ENCODE measurements at places on chromosomes 4 and X.
A peak's percentile ranks its signal among the peaks of the same experiment; 100 is the strongest.

DNA sequence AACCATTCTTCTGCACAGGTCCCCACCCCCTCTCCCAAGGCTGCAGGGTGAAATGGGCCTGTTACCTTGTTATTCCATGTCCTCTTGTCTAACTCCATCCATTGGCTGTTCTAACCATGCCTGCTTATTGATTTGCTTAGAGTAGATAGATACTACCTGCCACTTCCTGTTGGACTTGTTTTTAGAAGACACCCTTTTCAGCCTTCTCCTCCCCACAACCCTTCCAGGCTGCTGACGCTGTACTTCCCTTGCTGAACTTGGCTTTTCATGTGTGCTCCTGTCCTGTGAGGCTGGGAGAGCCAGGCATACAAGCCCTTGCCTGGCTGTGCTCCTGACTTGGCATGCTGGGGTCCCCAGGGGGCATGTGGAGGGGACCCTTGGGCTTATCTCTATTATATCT lies 81.9 kb downstream of the AASDH start:
- DNase-seq, result no peak

GRCh38 chr4:149549911-149550310 lies 265.7 kb downstream of the IQCM start:
- DNase-seq, result no peak

DNA sequence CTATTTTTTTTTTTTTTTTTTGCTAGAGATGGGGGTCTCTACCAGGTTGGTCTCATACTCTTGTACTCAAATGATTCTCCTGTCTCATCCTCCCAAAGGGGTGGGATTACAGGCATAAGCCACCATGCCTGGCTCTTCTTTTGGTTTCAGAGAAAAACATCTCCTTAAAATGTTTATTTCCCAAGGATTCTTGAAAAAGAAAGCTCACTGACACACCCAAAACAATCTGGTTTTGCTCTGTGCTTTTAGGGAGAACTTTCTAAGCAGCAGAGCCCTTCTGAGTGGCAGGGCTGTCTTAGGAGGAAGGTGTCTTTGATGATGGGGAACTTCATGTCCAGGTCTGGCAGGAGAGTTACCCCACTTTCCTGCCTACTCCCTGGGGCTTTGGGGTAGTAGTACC lies 1.2 kb downstream of the SOD3 start:
- DNase-seq, result no peak

GRCh38 chr4:54274795-54275665 lies 45.9 kb downstream of the PDGFRA start:
- no peak for DNase-seq

GRCh38 chrX:46903458-46904242 lies 8.6 kb upstream of the JADE3 start:
- peak; percentile 86 for DNase-seq

DNA sequence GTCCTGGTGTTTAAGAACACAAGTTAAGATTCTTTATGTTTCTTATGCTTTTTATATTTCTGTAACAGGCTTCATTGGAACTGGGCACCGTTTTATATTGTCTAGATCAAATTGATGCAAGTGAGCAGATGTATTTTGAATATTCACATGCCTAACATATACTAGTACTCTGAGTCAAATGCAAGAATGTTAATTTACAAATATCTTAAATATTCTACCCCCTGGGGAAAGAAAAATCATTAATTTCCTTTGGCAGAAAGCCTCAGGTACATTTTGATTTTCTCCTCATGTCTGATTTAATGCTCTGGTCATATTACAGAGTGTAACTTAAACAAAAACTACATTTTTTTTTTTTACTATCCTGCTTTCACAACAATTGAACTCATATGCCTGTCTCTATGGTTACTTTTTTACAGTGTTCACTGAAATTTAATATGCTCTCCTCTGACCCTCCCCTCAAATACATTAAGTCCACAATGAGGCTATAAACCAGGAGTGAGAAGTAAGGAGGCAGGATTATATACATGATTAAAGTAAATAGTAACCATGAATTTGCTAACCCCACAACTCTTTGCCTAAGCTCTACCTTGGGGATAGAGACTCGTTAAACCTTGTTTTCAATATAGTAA lies 2.4 kb upstream of the NSUN7 start:
- no peak for DNase-seq

DNA sequence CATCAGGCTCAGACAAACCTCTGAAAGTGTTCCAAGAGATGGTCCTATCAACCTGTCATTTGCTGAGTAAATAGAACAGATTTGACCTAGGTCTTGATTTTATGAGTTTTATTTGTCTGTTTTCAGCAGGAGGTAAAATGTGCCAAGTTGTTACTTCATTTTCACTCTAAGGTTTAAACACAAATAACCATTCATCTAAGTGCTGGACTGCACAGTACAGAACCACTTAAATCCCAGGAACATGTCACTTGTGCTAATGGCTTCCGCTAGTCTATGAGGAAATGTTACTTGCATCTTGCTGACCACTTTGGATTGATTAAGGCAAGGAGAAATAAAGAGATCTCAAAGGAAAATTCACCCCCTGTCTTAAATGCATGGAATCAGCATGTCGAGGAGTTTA lies 660.7 kb downstream of the SMARCA1 start:
- no peak for DNase-seq

- peak; percentile 52 for DNase-seq
Observed at GRCh38 chr4:101127176-101127790, 220.0 kb downstream of the PPP3CA start.

DNA sequence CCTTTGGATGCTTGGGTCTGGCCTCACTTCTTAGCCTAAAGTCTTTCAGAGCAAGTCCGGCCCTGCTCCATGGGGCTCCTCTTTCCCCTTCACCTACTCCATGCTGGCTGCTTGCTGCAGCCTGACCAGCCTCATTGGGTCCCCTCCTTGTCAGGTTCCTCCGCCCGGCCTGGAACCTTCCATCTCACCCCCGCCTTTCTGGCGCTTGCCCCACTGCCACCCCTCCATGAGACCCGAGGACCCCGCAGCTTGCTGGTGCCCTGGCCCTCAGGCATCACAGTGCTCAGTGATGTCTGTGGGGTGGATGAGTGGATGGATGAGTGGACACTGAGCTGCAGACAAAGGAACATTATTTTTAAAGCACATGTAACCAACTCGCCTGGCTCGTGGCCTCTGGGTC lies 24.7 kb downstream of the SORCS2 start:
- no peak for DNase-seq

DNA sequence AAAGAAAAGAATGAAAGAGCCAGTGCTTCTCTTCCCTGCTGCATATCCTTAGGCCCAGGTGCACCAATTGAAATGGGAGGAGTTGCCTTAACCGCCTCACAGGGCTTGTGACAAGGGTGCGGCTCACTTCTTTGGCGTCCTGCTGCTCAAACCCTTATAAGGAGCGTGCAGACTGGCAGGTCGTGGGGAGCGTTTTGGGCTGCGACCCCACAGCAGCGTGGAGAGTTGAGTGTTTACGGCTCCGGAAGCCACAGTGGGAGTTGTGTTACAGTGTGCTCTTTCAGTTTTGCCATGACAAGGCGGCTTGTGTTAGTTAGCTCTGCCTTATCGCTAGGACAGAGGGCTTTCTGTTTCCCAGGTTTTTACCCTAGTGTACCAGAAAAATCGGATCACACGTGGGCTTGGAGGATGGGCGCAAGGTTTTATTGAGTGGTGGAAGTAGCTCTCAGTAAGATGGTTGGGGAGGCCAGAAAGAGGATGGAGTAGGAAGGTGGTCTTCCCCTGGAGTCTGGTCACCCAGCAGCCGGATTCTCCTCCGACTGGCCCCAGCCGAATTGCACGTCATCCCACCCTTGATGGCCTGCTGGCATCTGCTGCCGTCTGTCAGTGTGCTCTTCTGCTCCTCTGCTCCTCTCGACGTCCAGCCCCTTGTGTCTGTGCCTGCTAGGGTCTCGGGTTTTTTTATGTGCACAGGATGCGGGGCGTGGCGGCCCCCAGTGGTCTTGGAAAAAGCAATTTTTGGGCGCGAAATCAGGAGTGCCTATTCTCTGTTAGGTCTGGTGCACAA lies 718.9 kb downstream of the ARAP2 start:
- DNase-seq, result no peak

- DNase-seq, result no peak
Observed at GRCh38 chrX:135528756-135529155, 8.3 kb downstream of the INTS6L start.

DNA sequence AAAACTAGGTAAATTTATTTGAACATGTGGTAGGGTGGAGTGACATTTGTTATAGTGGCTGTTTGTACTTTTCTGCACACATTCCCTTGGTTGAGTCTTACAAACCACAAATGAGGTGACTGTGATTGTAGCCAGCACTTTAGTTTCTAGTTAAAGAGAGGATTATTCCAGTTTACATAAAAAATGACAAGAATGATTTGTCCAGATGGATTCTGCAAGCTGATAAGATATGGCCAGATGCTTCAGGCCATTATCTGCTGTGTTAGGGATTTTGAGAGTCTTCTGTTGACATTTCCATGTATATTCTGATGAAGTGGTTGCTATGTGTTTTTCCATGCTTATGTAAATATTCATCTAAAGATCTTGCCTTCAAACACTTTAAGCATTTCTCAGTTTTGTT lies 31.0 kb upstream of the PDE5A start:
- no peak for DNase-seq

- no peak for DNase-seq
Observed at GRCh38 chr4:159071969-159072765, 30.7 kb upstream of the RAPGEF2 start.

DNA sequence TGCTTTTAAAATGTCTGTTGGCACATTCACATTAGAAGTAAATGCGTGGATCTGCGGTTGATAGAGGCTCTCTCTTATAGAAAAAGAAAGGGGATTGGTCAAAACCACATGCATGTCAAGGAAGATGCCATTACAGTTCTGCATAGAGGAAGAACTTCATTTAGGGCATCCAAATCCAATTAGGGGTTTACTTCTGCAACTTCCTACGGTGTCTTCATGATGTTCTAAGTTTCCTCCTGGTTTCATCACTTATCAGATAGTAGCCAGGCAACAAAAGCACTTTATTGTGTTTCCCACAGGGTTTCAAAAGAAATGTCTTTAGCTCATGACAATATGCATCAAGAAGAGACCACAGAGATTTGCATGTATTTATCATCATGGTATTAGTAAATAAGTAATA lies 136.0 kb upstream of the HPGD start:
- DNase-seq, result no peak

- no peak for DNase-seq
Observed at GRCh38 chr4:6888506-6889071, 21.0 kb upstream of the TBC1D14 start.

- no peak for DNase-seq
Observed at GRCh38 chrX:63664083-63664482, 120.9 kb downstream of the ARHGEF9 start.

Data from KBM-7 (cell line).